ENCODE measurements at places on chromosomes 16 and 17.

- DNase-seq, result no peak
These were observed 12.3 kb upstream of the LGALS3BP start for GRCh38 chr17:78991906-78992532.

GRCh38 chr17:68314916-68315535 is 23.7 kb downstream of the ARSG start:
- no peak for DNase-seq

DNA sequence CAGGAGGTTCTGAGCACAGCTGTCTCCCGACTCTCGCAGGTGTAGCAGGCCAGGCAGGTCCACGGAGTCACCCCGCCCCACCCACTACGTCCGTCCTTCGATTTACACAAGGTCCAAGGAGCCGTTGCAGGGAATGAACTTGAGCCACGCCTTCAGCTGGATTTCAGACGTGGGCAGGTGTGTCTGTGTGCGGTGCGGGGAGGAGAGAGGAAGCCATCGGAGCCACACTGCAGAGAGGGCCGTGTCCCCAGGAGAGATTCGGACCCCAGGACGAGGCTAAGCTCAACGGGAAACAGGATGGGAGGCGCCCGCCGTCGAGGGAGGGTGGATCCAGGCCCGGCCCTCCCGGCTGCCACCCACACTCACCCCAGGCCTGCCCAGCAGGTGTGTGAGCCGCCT is 50.3 kb downstream of the RPH3AL start:
- no peak for DNase-seq

GRCh38 chr17:66661411-66662256 is 173.3 kb upstream of the CACNG5 start:
- peak; percentile 99 for DNase-seq

- DNase-seq, result no peak
These were observed 27.8 kb upstream of the MEIOC start for GRCh38 chr17:44628243-44629188.
